T-helper 22 cell (primary cell): ENCODE measurements at places on chromosomes 4 and X.

DNA sequence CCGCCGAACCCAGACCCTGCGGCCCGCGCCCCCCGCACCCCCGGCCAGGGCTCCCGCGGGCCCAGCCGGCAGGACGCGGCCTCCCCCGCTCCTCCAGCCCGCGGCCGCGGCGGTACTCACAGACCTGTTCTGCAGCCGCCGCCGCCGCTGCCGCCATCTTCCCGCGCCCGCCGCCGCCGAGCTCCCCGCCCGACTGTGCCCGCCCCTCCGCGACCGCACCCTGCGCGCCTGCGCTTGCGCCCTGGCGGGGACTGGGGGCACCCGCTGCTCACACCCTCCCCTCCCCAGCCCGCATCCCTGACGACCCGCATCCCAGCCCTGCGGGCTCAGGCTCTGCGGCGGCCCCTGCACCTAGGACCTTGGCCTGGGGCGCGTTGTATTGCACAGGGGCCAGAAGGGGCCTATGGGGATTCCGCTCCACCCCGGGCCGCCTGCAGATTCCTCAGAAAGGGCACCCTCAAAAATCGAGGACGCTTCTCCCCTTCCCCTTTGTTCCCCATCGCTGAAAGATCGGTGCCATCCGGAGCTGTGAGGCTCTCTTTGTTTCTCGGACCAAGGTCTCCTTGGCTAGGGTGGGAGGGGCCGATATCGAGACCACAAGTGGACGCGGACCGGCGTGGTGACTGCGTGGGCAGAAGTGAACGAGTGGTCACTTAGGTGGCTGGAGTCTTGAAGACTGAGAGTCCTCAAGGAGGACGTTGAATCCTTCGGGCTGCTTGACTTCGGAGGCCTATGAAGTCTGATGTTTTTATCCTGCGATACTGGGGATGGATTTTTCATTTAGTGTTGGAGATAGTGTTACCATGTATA, at the start of gene SGCB:
SGCB (minus strand) TSS at position 197 of the 810 bp plus-strand sequence; CDS start at position 157, 40 bp downstream.
- DNase-seq: peak; percentile 56

DNA sequence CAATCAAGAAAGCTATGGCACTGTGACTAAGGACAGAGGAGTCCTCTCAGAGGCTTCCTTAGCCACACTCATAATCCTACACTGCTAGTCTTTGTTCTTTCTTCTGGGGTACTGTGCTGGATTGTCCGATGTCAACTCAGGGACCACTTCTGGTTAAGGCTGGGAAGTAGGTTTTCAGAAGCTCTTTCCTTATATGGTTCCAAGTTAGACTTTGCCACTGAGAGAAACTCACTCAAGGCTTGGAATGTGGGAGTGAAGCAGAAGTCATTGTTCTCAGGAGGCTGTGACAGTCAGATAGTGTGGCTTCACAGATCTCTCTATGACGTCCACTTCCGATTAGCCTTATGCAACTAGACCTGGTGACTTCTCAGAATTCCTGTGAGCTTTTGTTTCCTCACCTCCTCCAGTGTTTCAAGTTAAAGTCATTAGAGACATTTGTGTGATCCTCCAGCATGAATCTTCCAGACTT, 317.3 kb upstream of the F9 start:
- DNase-seq: no peak

- no peak for DNase-seq
These were observed 914.2 kb upstream of the LCORL start for GRCh38 chr4:18935659-18936345.

DNA sequence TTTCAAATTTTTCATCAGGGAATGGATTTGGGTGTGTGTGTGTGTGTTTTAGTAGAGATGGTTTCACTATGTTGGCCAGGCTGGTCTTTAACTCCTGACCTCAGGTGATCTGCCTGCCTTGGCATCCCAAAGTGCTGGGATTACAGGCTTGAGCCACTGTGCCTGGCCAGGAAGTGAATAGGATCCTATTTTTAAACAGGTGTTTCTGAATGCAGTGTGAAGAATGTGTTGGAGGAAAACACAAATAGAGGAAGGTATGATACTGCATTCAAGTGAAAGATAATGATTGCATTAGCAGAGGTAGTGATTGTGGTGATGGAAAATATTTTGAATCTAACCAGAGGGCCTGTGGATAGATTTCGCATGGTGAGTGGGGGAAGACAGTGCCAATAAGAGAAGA, 189.6 kb downstream of the TENM3 start:
- no peak for DNase-seq

- DNase-seq: no peak
These were observed 557 bp upstream of the FAM53A start for GRCh38 chr4:1684506-1685234.

DNA sequence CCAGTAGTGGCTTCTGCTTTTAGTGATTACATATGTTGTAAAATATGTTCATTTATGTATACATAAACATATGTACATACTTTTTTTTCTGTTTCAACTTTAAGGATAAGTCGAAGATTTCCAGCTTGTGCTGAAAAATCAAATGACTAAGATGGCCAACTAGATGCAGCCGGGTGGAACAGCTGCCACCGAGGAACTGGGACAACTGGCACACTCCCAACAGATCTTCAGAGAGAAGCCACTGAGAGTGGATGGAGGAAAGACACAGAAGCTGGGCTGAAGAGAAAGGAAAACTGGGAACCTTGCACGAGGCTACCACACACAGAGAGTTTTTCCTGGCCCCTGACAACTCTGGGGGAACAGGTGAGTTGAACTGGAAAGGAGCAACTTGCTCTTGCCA, 207.5 kb downstream of the FAM47B start:
- no peak for DNase-seq

GRCh38 chr4:70704931-70705182, 16.5 kb downstream of the UTP3 start:
- peak; percentile 30 for DNase-seq

GRCh38 chrX:119251386-119251785, 15.3 kb downstream of the PGRMC1 start:
- DNase-seq: no peak

DNA sequence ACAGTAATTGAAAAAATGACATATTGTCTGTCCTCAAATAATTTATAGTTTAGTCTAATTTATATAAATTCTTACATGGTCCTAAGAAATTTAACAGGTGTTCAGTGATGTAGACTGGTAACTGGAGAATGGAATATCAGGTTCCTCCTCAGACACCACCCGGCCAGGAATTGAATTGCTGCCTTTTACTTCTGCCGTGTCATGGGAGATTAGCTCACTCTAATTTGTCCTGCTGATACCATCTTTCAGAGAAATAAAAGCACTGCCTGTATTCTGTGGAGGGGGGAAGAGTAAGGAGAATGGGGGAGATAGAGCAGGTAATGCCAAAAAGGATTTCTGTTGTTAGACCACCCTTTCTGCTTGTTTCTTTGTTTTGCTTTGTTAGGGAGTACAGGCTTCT, 125.2 kb upstream of the KLHL4 start:
- DNase-seq: no peak

DNA sequence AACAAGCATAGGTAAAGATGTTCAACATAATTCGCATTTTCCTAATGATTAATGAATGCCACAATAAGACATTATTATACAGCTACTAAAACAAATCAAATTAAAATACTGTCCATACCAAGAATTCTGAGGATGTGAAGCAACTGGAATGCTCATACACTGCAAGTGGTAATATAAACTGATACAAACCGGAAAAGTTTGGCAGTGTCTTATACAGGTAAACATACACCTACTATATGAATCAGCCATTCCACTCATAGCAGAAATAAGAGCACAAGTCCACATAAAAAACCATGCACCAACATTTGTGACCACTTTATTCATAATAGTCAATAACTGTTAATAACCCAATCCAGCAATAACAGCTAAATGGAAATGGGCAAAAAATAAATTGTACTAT, 79.3 kb downstream of the FBXW7 start:
- DNase-seq: no peak

GRCh38 chr4:57504139-57504538, 394.0 kb upstream of the IGFBP7 start:
- DNase-seq: no peak

- DNase-seq: no peak
These were observed 236.1 kb downstream of the MGST2 start for GRCh38 chr4:139901531-139902320.

DNA sequence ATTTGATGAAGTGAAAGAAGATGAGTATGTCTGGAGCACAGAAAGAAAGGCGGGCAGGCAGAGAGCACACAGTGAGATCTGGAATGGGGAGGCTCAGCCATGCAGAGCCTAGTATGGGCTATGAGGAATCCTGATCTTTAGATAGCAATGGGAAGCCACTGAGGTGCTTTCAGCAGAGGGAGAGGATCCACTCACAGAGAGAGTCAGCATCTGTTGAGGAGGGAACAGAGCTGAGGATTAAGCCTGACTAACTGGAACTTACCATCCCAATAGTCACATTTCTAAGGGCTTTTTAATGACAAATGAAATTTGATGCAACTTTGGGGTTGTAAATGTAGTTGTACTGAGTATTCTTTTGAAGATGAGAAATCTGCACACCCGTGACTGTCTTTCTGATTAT, 20.6 kb upstream of the FGFBP2 start:
- DNase-seq: no peak

GRCh38 chr4:8150152-8151090, 8.2 kb downstream of the ABLIM2 start:
- DNase-seq: no peak

- peak; percentile 8 for DNase-seq
These were observed 63.9 kb downstream of the TRAPPC11 start for GRCh38 chr4:183722731-183723560.

DNA sequence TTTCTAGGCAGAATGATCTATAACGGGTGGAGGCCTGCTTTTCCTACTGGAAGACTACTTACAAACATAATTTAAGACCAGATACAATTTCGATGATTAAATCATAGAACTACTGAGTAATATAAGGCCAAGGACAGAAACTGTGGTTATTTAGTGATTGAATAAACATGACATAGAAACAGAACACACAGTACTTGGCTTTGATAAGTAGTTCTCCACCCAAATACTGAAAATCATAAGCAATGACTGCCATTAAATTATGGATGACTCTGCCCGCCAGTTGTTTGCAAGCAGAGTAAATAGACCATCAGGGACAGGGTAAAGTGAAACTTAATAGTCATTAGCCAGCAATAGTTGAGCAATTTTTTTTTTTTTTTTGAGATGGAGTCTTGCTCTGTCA, 17.2 kb upstream of the SMIM14 start:
- no peak for DNase-seq

DNA sequence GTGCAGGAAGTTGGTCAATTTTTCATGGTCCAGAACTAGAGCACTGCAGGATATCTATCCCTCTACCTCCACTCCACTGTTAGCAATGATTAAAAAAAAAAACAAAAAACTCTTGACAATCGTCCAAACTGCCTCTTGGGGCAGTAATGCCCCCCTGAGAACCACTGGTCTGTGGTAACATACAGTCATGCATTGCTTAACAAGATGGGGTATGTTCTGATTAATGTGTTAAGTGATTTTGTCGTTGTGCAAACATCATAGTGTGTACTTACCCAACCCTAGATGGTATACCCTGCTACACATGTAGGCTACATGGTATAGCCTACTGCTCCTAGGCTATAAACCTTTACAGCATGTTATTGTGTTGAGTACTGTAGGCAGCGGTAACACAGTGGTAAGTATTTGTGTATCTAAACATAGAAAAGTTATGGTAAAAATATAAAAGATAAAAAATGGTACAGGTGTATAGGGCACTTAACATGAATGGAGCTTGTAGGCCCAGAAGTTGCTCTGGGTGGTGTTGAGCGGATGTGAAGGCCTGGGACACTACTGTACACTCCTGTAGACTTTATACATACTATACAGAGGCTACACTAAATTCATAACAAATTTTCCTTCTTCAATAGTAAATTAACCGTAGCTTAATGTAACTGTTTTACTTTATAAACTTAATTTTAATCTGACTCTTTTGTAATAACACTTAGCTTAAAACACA, 34.1 kb downstream of the ART3 start:
- DNase-seq: no peak

- DNase-seq: no peak
These were observed 265.4 kb downstream of the GASK1B start for GRCh38 chr4:157907226-157907946.

DNA sequence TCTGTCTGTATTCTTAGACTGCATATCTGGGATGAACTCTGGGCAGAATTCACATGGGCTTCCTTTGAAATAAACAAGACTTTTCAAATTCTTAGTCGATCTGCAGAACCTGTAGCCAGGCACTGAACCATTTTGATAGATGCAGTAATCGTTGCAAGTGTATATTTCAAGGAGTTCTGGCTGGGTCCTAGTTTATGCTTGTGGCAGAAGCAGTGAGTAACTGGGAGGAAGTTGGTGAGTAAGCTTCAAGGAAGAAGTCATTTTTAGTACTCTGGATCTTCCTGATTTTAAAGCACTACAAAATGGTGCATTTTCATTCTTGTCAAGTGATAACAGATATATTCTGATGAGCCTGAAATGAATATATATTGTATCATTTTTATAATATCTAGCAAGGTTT, 9.5 kb downstream of the HPRT1 start:
- no peak for DNase-seq

DNA sequence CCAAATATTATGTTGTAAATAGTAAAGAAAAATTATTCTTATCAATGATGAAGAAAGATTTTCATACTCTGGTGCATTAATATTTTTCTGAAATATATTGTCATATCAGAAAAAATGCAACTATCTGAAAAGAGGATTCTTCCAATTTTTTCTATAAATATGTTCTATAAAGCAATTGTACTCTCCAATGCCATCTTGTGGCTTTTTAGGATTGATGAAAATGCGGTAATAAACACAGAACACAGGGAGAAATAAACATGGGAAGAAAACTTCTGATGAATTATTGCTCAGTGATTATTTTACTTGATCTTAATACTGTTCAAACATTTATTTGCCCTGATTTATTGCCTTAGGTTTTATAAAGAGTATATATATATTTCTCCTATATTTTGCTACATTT, 215.4 kb downstream of the IL1RAPL1 start:
- no peak for DNase-seq

DNA sequence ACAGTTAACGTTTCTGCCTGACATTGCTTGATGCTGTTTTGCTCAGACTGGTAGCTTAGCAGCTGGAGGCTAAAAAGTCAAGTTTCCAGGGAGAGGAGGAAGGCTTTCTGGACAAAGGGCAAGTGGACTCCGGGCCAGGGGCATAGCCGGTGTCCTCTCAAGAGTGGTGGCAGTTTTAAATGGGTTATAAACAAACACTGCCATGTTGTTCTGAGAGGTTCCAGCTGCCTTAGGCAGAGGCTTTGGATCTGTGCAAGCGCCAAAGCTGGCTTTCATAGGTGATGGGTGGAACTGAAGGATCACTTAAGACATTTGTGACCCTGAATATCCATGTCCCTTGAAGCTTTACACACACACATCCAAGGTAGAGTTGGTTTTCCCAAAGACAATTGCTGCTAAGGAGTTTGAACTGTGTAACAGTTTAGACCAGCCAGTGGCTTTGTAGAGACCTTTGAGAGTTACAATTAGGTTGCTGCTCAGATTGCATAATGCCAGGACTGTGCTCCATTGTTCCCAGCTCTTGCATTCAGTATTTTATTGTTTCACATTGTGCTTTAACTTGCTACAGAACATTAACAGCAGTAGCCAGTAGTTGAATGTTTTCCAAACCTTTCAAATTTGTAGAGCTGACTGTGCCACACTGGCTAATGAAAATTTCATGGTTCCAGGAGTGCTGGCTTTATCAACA, 54.1 kb upstream of the AP1S2 start:
- DNase-seq: no peak
